ENCODE measurements at places on chromosomes 1 and 21.

GRCh38 chr1:1680031-1680911, 12.3 kb downstream of the SLC35E2B start:
- DNase-seq: no peak

GRCh38 chr1:26470878-26471497, 1.3 kb upstream of the HMGN2 start:
- DNase-seq: no peak

GRCh38 chr1:61455400-61455799, 269.5 kb downstream of the TM2D1 start:
- DNase-seq: no peak

- DNase-seq: no peak
Measured at GRCh38 chr1:41293779-41294178, 51.7 kb upstream of the SCMH1 start.

DNA sequence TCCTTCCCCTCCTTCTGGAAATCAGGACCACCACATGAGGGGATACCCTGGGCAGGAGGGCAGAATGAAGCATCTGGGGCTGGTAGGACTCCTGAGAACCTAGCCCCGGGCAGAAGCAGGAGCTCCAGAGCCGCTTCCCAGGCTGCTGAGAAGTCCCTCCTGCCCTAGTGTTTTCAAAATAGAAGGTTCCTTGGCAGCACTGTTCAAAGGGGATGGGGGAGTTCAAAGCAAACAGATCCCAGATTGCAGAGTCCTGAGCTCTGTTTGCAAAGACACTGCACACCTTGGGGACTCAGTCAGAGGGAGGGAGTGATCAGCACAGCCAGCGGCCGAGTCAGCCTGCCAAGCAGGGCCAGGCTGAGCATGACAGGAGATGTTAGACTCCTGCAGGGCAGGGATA, 177.8 kb downstream of the PTPRU start:
- DNase-seq: no peak
